ENCODE measurements at places on chromosomes 5 and 9.

DNA sequence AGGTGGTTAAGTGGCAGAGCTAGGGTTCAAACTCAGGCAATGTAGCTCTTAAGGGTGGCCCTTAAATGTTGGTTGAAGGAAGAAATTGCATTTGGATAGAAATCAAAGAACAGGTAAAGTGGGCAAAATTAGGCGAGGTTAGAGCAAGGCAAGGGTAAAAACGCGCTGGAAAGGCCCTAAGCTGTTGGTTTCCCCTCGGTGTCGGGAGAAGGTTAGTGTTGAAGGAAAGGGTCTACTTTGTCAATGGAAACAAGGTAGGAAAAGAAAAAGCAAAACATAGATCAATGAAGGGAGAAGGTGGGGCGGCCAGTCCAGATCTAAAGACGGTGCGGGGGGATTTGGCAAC lies 431 bp downstream of the FASTKD3 start:
- DNase-seq = no peak

DNA sequence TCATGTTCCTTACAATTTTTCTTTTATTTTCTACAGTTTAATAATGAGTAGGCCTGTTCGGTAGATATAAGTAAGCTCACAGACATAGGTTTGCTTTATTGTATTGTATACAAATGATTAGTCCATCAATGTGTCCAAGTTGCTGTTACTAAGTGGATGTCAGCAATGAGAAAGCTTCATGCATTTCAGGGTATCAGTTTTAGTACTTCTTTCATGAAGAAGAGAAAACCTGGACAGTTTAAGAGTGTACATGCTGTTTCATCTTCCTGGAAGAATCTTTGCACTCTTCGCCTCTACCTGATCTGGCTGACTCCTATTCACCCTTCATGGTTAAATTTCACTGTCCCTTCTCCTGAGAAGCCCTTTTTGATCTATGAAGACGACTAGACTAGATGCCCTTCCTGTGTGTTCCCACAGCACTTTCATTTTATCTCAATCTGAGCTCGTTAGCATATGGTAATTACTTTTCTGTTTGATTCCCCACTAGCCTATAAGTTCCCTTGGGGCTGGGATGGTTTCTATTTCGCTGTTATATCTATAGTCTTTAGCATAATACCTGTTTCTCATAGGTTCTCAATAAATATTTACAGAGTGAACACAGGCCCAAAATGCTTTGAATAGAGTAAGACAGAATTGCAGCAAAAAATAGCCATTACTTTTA lies 70.7 kb downstream of the CETN3 start:
- DNase-seq = no peak

GRCh38 chr5:138454121-138454520 lies 11.2 kb upstream of the EGR1 start:
- DNase-seq = no peak

DNA sequence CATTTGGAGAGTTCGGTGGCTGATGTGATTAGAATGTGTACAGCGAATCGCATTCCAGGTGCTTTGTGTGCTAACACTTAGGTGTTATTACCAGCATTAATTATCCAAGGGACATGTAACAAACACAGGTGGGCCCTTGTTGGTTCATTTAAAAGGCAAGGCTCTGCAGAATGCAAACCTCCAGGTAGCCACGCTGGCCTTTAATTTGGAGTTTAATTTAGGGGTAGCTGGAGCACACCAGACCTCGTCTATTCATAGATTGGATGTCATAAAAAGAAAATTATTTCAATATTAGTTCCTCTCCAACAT lies 191.1 kb downstream of the MAT2B start:
- no peak for DNase-seq

GRCh38 chr5:65630981-65631380 lies 6.2 kb downstream of the SHLD3 start:
- DNase-seq = no peak

DNA sequence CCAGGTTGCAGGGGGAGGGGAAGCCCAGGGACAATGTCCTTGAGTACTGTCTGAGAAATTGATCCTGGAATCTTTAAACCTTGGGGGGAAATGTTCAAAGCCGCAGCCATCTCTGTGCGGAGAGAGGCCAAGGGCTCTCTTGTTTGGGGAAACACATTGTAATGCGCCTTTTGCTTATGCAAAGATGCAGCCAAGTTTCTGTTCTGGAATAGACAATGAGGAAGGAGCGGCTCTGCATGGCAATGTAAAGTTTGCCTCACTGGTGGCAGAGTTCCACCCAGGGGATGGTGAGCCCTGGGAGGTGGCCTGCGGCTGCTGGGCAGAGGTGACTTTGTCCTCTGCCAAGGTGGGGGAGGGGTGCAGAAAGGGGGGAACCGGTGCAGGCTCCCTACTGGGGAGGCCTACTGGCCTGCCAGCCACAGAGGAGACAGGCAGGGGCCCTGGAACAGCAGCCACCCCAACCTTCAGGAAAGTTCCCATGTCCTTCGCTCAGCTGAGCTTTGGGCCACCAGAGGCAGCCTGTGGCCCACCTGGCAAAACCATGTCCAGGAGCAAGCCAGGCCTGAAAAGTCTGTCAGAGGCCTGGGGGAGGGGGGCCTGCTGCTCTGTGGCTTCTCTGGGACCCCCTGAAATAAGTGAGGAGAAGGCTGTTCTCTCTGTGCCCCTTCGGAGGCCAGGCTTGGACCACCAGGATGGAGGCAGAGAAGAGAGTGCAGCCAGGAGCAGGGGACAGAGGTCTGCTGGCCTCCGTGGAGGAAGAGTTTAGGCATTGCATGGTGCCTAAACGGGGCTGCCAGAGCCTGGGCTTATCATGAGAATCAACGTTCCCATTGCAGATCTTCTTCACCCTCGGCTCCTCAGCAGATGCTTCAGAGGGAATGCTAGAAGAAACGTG lies 127.8 kb downstream of the ZNF354C start:
- DNase-seq = no peak

DNA sequence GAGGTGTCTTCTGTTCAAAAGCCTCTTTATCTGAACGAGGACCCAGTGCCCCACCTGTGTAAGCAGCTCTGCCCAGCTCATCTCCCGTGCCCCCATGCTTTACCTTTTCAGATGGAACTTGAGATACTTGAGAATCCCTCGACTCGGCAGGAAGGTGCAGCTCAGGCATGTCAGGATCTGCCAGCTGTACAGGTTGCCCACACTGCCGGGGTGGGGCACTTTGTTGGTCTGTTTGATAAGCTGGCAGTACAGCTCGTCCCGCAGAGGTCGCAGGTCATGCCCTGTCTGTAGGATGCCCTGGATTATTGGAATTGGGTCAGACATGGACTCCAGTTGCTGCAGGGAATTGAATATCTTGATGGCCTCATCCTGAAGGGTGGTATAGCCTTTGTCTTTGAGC lies 58.0 kb upstream of the RETREG1 start:
- no peak for DNase-seq

DNA sequence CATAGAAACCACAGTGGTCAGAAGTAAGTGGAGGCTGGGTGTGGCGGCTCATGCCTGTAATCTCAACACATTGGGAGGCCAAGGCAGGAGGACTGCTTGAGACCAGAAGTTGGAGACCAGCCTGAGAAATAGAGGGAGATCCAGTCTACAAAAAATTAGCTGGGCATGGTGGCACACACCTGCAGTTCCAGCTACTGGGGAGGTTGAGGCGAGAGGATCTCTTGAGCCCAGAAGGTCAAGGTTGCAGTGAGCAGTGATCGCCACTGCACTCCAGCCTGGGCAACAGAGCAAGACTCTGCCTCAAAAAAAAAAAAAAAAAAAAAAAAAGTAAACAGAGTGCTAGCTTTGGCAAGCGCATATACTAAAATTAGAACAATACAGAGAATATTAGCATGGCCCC lies 24.6 kb downstream of the AK8 start:
- DNase-seq = no peak

DNA sequence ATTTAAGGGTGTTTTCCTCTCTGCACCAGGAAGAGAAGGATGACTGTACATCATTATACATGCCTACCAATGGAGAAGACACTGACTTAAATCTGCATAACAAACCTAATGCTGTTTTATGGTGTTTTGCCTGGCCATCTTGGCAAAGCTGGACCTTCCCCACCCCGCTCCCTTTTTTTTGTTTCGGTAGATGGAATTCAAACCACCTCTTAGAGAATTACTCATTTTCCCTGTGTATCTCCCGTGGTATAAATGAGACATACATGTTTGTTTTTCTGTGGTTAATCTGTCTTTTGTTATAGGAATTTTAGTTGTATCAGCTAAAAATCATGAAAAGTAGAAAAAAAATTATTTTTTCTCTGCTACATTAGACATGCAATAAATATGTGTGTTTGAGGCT lies 28.8 kb downstream of the IL12B start:
- no peak for DNase-seq

- peak; percentile 86 for DNase-seq
Measured at GRCh38 chr5:178340187-178340586, 107.6 kb upstream of the PHYKPL start.

GRCh38 chr5:175124251-175124813 lies 319.6 kb downstream of the DRD1 start:
- no peak for DNase-seq

GRCh38 chr5:431711-432050 lies 11.3 kb upstream of the EXOC3 start:
- DNase-seq = no peak

DNA sequence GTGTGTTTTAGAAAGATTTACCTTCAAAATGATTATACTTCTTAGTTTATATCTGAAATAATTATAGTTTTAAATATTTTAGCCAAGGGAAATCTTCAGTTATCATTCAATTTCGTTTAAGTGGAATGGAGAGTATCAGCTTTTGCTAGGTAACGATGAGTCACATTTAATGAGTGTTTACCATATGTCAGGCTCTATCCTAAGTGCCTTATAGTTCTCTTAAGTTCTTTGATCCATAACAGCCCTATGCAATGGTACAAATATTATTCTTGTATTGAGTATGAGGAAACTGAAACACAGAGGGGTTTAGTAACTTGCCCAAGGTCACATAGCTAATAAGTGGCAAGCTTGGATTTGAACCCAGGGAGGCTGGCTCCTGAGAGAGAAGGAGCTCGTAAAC lies 37.5 kb upstream of the SHB start:
- no peak for DNase-seq

DNA sequence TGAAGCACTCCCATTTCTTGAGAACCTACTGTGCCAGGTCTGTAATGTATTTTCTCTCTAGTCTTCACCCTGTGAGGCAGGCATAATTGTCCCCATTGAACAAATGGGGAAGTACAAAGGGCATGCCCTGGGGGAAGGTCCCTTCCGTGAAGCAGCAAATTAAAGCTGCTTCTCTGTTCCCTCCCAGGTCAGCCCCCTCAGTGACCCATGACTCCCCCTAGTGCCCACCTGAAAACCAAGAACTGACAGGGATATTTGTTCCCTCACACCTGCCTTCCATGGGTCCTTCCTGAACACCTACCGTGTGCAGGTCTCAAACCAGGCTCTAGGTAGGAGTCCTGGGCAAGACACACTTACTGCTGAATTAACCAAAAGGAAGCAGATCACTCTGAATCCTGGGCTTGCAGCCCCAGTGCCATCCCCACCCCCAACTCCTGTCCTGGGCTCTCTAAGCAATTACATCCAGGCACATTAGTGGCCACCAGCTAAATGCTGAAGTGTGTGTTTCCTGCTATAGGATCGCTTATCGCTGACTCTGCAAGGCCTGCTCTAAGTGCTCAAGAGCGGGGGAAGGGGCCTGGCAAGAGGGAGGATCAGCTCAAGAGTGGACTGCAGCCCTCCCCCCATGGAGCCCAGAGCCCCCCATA lies 254.8 kb downstream of the CDK5RAP2 start:
- DNase-seq = peak; percentile 21

DNA sequence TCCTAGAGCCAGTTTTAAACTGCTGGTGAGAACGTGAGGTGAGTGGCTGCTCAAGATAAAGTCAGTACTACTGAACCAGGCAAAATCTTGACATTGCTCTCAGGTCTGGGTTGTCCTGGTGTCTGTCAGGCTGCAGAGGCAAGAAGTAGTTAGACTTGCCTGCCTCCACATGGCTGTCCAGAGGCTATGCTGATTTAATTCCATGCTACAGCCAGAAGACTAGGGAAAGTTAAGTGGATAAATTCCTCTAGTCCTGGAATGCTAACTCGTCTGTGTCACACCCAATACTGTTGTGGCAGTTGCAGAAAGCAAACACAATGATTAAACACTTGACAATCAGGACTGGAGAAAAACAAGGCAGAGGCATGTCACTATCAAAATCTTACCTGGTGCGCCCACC lies 118.9 kb downstream of the ACER2 start:
- DNase-seq = no peak

- no peak for DNase-seq
Measured at GRCh38 chr5:393846-394275, 49.1 kb upstream of the EXOC3 start.

- no peak for DNase-seq
Measured at GRCh38 chr9:87551772-87552217, 54.1 kb downstream of the DAPK1 start.

- DNase-seq = no peak
Measured at GRCh38 chr9:107051392-107051791, 188.4 kb downstream of the ZNF462 start.

DNA sequence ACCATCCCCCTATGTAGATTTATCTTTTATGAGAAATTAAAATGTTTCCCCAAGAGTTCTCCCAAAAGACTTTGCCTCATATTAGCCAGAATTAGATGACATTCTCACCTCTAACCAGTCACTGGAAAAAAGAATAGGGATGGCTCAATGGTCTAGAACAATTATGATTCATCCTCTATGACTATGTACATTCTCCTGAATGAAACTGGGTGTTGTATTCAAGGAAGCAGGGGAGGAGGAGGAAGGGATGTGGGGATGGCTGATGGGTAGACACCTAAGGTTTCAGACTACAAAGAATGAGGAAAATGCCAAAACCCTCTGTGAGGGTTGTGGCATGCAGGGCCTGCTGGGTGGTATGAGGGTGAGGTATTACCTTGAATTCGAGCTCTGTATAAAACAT lies 49.5 kb upstream of the BRINP1 start:
- no peak for DNase-seq

- DNase-seq = peak; percentile 28
Measured at GRCh38 chr5:16595881-16596580, 20.8 kb downstream of the RETREG1 start.

- DNase-seq = no peak
Measured at GRCh38 chr9:100554935-100555401, 22.9 kb upstream of the CAVIN4 start.

DNA sequence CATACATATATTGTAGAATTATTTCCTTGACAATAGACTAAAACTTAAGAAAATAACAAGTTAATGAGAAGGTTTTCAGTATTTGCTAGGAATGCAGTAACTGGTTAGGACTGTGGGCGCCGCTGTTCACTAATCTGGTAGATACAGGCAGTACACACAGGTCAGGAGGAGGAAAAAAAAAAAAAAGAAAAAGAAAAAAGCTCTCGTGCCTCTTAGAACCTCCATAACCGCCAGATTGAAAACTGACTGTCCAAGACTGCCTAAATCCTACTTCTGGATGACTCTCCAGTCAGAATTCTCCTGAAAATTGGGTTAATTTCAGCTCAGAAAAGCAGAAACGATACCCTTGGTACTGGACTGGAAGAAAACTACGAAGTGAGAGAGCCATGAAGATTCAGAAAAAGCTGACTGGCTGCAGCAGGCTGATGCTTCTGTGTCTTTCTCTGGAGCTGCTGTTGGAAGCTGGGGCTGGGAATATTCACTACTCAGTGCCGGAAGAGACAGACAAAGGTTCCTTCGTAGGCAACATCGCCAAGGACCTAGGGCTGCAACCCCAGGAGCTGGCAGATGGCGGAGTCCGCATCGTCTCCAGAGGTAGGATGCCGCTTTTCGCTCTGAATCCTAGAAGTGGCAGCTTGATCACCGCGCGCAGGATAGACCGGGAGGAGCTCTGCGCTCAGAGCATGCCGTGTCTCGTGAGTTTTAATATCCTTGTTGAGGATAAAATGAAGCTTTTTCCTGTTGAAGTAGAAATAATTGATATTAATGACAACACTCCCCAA lies at the start of gene PCDHGA1:
TSS of gene PCDHGA1 (plus strand) at position 216 of the 782 bp plus-strand sequence.
- DNase-seq = no peak
